Aorta (tissue), 5 donors: ENCODE measurements at places on chromosomes 6 and 20.
A peak's percentile ranks its signal among the peaks of the same experiment; 100 is the strongest.

DNA sequence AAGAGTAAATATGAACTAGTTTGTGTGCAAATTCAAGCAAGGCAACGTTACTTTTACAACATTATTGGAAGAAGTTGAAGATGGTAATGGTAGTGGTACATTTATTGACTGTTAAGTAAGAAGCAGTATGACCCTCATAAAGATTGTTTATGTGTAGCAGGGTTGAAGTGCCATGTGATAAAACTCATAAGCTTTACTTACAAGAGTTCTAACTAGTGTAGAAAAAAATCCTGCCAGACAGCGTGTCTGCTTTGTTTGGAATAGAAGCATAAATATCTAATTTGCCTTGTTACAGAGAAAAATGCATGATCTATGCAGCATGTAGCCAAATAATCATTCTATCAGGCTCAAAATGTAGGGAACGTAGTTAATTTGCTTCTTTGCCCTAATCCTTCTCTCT is 450.8 kb upstream of the SOX4 start:
- no peak for DNase-seq

GRCh38 chr6:79648328-79648727 is 17.2 kb downstream of the SH3BGRL2 start:
- no peak for DNase-seq

DNA sequence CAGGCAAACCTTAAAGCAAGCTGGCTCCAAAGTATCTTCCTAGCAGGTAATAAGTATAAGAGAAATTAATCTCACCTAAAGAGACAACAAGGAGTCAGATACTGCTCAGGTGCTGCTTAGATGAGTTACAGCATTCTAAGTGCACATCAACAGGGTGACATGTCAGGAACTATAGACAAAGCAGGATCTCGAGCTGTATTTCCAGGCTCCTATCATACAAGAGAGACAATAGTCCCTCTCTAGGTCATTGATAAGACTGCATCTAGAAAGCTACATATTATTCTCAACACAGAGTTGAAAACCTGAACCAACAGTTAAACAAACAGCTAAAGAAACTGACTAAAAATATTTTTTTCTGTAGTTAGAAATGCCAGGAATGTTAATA is 3.9 kb downstream of the PTPRK start:
- no peak for DNase-seq

GRCh38 chr6:124968401-124968800 is 6.2 kb downstream of the RNF217 start:
- DNase-seq = no peak

GRCh38 chr20:33650753-33651561 is 11.2 kb upstream of the C20orf144 start:
- no peak for DNase-seq

DNA sequence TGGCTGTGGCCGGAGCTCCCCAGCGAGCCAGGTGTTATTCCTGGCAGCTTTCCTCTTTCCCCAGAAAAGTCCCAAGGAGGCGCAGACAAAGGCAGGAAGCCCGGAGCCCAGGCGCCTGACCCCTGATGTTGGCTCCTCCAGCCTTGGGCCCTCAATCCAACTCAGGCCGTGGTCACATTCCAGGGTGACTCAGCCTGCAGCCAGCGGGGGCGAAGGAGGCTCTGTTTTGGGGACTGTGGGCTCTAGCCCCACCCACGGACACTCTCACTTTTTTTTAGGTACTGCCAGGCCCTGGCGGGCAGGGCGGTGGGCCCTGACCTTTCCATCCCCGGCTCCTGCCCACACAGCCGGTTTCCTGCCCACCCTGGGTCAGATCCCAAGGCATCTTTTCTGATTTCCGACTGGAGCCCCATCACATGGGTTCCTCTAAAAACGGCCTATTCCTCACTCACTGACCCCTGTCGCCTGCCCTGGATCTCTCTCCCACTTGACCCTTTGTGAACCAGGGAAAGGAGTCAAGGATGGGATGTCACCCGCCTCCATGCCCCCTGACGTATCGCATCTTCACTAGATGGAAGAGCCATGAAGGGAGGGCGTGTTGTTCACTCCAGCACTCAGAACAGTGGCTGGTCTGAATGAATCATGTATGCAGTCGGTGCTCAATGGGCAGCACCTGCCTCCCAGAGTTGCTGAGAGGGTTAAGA is 5.5 kb downstream of the PTGIS start:
- DNase-seq = peak; percentile 94

GRCh38 chr20:64005394-64005793 is 24.5 kb downstream of the PRPF6 start:
- no peak for DNase-seq

DNA sequence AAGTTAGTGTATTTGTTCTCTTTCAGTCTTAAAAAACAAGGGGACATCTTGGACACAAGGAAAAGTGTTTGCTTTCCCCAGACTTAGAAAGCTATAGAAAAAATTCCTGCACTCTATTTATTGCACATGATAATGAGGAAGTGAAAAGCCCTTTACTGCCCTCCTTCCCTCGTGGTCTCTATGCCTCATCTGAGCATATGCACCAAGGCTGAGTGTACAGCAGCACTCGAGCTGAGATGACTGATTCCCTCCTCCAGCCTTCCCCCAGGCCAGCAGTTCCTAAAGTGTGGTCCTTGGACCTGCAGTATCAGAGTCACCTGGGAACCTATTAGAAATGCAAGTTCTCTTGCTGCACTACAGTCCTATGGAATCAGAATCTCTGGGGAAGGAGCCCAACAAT is 14.3 kb upstream of the LAMP5 start:
- no peak for DNase-seq

DNA sequence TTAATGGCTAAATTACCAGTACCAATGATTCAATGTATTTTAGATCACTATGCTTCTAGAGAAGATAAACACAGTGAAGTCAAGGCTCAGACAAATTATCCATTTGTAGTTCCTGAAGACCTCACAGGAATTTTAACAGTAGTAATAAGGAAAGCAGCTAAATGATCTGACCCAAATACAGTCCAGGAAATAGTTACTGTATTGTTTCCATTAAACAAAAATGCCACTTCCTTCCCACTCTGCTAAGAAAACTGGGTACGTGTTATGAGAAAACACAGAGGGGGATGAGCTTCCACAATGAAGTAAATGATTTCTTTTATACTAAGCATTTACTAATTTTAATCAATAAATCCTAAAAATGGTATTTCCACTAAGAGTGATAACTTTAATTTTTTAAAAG is 127.9 kb downstream of the CDK19 start:
- DNase-seq = no peak

- DNase-seq = no peak
Observed at GRCh38 chr6:56507517-56507916, 135.2 kb downstream of the DST start.

- DNase-seq = no peak
Observed at GRCh38 chr6:50762798-50763197, 49.5 kb downstream of the TFAP2D start.

DNA sequence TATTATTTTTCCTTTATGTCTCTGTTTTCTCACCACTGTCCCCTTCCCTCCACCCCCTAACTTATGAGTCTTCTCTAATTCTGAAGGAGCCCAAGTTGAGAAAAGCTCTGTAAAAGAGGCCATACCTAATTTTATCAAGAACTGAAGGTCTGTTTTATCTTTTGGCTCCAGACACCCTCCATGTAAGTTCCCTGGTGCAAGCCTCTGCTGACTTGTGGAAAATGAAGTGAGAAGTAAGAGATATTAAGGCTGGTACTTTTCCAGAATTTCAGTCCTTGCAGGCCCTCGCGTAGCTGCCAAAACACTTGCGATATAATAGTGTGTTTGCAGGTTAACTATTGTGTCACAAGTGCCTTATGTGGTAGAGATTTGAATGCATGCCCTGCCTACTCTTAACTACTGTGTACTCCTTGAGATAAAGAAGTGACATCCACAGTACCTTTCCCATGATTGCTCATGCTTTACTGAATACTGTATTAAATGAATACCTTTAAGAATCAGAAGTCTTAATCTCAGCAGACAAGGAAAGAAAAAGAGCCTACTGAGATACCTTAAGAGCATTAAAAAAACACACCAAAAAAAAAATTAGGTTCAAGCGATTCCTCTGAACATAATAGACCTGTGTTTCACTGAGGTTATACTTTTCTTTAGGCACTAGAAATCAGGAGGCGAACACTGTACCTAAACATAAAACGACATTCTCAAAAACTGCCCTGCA is 143.6 kb upstream of the ZNF184 start:
- no peak for DNase-seq

GRCh38 chr6:72677740-72678139 is 55.9 kb downstream of the KCNQ5 start:
- DNase-seq = no peak

GRCh38 chr20:1324598-1325172 is 4.3 kb downstream of the SDCBP2 start:
- no peak for DNase-seq

GRCh38 chr20:16846006-16846405 is 97.8 kb downstream of the OTOR start:
- no peak for DNase-seq

DNA sequence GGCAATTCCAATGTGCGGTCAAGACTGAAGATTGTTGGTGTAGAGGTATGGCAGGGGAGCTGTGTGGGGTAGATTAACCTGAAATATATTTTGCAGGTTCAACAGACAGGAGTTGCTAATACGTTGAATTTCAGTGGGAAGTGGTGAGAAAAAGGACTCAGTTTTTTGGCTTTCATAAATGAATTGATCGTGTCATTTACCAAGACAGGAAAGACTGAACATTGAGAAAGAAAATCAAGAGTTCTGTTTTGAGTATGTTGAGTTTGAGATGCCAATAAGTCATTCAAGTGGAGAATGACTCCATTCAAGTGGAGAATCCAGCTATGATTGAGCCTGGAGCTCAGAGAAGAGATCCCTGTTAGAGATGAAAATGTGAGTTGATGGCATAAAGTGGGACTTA is 31.1 kb downstream of the NFYA start:
- no peak for DNase-seq

DNA sequence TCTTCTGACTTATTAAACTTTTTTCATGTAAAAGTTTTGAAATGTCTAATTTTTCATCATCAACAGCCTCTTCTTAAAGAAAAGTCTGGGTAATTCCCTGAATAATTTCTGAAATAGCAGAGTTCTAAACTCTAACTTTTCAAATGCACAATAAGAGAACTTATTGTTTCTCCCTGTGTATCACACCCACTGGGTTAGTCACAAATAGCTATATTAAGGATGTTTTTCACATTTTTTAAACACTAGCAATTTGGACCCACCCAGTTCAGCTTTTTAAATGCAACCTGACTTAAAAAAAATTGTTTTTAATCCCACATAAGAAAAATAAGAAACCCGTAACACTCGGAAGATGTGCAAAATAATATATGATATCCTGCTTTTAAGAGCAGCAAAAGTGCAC is 61.4 kb upstream of the UTRN start:
- DNase-seq = no peak

GRCh38 chr20:30610029-30610693 is 647.3 kb upstream of the DEFB115 start:
- DNase-seq = no peak

DNA sequence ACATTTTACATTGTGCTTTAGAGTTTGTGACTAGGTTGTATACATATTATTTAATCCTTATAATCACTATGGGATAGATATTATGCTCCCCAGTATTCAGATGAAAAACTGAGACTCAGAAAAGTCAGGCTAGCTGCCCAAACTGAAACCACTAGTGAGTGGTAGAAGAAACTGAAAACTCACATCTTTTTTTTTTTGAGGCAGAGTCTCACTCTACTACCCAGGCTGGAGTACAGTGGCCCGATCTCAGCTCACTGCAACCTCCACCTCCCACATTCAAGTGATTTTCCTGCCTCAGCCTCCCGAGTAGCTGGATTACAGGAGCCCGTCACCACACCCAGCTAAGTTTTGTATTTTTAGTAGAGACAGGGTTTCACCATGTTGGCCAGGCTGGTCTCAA is 22.2 kb downstream of the RNF24 start:
- no peak for DNase-seq

DNA sequence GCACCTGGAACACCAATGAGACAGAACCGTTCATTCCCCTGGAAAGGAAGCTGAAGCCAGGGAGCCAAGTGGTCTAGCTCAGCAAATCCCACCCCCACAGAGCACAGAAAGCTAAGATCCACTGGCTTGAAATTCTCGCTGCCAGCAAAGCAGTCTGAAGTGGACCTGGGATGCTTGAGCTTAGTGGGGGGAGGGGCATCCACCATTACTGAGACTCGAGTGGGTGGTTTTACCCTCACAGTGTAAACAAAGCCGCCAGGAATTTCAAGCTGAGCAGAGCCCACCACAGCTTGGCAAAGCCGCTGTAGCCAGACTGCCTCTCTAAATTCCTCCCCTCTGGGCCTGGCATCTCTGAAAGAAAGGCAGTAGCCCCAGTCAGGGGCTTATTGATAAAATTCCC is 53.1 kb downstream of the KIF16B start:
- DNase-seq = no peak

DNA sequence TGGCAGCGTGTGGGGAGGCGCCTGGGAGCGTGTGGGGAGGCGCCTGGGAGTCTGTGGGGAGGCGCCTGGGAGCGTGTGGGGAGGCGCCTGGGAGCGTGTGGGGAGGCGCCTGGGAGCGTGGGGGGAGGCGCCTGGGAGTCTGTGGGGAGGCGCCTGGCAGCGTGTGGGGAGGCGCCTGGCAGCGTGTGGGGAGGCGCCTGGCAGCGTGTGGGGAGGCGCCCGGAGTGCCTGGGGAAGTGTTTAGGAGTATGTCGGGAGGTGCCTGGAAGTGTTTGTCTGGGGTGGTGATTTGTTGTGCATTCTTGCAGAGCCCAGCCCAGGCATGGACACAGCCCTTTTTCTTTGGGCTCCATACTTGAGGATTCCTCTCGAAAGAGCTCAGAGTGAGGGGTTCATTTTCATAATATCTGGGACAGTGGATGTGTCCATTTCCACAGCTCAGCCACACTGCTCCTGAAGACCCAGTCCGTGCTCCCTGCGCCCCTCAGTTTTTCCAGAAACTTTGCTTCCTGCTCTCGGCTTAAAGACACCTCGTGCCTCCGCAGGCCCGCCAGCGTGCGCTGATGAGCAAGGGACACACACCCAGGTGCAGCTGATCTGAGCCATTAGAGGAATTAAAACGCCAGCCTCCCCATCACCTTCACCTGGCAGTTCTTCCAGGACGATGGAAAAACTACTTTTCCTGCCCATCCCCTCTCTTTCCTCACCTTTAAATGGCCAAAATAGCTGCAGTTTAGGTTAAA is 172.2 kb upstream of the THBS2 start:
- DNase-seq = no peak

DNA sequence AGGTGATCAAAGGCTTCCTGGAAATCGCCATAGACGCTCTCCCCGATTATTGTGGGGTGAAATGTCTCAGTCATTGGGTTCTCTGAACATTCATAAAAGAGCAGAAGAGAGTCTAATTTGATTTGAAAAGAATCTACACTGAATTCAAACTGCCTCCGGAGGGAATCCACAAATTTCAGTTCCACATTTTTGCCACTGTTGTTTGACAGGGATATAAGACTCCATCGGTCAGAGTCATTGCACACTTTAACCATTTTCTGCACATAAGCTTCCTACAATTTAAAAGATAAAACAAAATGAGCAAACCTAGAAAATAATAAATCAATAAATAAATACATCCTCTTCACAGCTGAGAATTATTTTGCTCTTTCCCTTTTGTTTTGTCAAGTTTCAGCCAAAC is 2.3 kb downstream of the TENT5A start:
- DNase-seq = no peak

GRCh38 chr6:169763308-169763707 is 11.9 kb downstream of the ERMARD start:
- no peak for DNase-seq

- no peak for DNase-seq
Observed at GRCh38 chr6:162706232-162706631, 21.3 kb downstream of the PRKN start.
